ENCODE measurements at places on chromosomes 6 and 20.

DNA sequence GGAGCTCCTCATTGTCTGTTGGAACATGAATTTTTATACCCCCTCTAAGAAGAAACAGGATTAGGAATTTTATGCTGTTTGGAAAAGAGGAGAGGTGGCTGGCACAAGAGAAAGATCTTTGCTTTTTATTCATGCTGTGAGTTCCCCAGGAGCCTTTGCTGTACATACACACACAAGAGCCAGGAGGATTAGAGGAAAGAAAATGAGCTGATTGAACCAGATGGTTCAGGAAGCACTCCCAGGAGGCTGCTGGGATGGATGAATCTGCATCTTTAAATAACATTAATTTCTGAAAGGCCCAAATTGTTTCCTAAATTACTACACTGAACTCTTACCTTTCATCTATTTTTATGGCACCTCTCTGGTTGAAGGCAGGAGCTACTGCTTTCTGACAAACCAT is 20.1 kb upstream of the TCP11 start:
- no peak for DNase-seq

GRCh38 chr6:157066781-157067491 is 256.4 kb downstream of the TMEM242 start:
- DNase-seq, result no peak

DNA sequence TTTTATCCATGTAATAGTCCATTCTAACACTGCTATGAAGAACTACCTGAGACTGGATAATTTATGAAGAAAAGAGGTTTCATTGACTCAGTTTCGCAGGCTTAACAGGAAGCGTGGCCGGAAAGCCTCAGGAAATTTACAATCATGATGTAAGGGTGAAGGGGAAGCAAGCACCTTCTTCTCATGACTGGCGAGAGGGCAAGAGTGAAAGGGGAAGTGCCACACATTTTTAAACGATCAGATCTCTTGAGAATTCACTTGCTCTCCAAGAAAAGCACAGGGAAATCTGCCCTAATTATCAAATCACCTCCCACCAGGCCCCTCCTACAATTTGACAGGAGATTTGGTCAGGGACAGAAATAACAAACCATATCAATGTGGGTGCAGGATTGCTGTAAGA is 859.7 kb downstream of the EPHA7 start:
- no peak for DNase-seq

DNA sequence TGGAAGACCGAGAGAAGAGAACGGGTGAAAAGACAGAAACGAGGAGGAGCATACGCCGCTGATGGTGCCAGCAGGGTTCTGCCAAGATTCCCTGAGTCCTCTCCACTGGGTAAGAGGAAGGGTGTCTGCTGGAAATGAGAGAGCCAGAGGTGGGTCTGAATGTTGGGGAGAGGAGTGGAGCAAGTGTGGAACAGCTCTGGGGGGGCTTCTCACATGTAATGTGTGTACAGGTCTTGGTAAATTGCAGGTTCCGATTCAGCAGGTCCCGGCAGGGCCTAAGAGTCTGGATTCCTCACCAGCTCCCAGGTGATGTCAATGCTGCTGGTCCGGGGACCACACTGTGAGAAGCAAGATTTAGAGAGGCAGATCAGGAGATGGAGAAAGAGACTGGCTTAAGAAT is 1.5 kb upstream of the EBF4 start:
- no peak for DNase-seq

- DNase-seq, result no peak
These were observed 53.5 kb upstream of the PTPN1 start for GRCh38 chr20:50456452-50457324.

GRCh38 chr6:100920028-100920605 is 39.0 kb upstream of the ASCC3 start:
- DNase-seq, result no peak

DNA sequence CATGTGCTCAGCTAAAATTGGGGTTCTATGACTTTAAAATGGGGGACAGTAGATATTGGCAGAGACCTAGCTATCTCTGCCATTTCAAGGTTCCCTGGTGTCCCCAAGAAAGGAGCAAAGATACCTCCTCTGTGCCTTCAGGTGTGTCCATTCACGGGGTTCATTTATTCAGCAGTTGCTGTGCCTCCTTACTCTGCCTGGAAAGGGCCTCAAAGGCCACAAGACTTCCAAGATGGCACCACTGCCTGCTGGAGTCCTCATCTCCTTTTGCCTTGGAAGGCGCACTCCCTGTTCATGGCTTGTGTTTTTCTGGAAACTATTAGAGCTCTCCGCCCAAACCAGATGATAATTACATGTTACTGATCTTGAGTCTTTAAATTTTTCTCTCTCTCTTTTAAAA is 3.9 kb upstream of the ZBP1 start:
- no peak for DNase-seq

DNA sequence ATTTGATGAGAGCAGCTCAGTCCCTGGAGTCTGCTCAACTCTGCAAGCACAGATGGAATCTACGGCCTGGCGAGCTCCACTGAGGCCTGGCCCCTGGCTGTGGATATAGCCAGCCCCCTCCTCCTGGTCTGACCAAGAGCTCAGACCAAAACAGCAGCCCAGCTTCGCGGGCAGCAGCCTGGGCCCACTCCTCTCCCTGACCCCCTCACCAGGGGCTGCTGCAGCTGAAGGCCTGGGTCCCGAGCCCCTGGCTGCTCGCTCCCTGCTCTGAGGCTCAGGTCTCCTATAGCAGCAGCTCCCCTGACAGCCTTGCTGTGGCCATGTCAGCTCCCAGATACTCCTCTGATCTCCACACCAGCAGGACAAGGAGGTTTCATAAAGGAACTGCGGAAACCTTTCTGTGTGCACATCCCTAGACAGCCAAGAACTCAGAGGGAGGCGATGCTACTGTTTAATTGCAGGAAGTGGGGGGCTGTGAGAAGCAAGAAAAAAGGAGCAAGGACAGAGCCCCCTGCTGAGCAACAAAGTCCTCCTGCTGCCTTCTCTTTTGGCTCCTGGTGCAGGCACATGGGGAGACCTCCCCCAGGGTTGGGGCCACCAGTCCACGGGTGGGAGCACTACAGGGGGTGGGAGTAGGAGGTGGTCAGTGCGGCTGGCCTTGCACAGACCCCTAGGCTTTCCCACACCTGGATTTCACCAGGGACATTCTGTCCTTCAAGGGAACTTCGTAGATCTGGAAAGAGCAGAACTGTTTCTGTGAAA is 38.7 kb upstream of the CST5 start:
- no peak for DNase-seq

GRCh38 chr6:81820980-81821379 is 68.5 kb upstream of the TENT5A start:
- DNase-seq, result no peak

DNA sequence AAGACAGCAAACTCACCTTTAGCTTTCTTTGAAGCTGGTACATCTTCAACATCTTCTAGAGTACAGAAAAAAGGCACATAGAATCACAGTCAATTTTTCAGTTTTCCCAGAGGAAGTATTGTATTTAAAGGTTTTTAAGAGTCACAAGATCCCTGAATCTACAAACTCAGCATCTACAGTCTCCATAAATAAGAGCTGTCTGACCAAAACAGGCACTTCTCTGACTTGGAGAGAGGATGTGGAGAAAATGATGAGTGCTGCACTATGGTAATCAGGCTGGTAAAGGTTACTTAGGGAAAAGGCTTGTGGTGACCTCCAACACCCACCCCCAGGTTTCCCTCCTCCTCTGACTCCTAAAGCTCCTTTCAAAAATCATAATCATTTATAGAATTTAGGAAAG is 228.0 kb downstream of the CLVS2 start:
- DNase-seq, result no peak

DNA sequence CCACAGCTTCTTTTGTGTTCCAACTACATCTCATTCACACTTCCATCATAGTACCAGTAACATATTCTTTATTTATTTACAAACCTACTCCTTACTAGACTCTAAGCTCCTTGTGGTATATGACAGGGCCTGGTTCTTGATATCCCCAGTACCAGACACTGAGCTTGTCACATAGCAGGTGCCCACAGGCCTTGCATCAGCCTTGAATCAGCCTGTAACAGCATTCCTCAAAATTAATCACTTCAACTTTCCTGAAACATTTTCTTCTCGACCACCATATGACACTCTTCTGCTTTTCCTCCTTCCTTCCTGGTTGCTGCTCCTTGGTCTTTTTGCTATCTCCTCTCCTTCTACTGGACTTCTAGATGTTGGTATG is 24.7 kb upstream of the SRPK1 start:
- no peak for DNase-seq

DNA sequence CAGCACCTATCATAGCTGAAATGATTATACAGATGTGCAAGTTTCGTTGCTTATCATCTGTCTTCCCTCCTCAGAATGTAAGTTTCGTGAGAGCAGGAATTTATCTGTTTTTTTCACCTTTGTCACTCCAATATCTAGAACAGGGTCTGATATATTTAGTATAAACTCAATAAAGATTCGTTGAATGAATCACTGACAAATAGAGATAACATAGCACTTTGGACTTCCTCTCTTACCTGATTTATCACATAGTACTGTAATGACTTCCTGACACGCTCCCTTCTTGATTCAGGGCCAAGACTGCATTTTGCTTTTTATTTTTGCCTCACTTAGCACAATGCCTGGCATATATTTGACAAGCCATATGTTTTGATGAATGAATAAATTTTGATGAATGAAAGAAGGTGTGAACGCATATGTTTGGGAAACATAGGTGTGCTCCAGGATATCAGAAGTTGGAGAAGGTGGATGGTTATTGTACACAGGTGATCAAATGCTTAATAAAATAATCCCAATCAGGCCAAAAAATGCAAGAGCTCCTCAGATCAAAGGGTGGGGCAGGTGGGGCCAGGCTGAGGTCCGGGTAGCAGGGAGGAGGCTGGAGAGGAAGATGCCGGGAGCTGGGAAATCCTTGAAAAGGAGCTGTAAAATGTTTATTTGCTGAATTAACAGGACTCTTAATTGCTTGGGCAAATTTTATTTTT is 33.0 kb downstream of the PIM1 start:
- no peak for DNase-seq

GRCh38 chr20:17613328-17614175 is 43.7 kb downstream of the DSTN start:
- no peak for DNase-seq

- no peak for DNase-seq
These were observed 11.9 kb upstream of the NSFL1C start for GRCh38 chr20:1478566-1478965.

DNA sequence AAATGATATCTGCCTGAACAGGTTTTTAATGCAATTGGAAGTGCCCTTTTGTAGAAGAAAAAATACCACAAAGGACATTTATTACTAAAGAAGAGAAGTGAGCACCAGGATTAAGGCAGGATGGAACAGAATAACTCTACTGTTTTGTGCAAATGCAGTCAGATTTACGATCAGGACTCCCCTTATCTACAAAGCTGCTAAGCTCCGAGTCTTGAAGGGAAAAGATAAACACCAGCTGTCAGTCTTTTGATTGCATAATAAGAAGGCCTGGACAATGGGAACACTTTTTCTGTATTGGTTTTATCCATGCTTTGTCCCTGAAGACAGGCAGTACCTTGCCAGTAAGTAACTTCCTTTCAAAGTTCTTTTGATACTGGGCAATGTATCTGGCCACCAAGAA is 797.9 kb upstream of the SLC35B3 start:
- DNase-seq, result no peak

DNA sequence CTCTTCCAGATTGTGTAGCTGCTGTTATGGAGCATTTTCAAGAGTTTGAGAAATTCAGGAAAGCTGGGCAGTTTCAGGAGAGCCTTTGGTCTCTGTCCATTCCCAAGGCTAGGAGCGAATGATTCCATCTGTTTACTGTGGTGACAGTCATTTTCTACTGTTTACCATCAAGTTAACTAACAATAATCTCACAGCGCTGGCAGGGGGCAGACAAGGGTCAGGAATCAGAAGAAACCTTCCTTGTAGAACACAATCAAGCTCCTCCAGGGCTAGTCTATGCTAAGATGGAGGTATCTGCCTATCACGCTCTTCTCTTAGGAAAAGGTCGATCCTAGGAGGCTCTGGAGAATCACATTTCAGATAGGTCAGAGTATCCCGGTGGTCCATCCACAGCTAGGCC is 293.9 kb downstream of the KIF16B start:
- DNase-seq, result no peak

DNA sequence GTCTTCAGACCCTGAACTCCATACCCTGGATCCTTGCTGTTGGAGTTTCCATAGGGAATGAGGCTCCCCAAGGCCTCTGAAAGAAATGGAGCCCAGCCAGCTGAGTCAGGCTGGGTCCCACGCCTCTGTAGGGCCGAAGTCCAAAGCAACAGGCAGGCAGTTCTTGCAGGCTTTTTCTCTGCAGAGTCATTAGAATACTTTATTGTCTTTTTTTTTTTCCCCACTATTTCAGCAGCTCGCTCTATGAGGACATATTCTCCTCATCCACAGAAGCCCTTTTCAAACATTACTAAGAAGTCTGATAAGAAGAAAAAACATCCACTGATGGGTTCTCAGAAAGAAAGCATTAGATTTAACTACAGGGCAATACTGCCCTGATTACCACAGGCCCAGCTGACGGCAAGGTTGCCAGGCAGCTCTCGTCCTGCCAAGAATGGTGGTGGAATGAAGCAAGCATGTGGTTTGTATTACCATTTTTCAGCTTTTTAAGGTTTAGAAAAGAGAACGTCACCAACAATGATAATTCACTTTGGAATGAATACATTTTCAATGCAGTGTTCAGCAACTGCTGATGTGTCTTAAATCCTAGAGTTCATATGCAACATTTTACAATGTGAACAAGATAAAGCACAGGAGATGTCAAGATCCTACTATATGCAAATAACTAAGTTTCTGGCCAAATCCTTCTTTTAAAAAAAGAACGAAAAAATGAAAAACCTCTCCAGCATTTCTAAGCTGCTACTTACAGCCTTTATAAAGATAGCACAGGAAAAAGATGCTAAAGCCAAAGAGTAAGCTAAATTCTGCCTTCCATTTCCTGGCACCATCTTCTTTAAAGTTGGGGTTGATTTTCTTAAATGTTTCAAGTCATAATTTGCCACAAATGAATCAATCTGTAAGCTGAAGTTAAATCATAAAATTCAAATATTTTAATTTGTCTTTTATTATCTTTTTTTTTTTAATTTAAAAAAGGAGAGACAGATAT is 223.6 kb upstream of the CITED2 start:
- DNase-seq, result no peak

DNA sequence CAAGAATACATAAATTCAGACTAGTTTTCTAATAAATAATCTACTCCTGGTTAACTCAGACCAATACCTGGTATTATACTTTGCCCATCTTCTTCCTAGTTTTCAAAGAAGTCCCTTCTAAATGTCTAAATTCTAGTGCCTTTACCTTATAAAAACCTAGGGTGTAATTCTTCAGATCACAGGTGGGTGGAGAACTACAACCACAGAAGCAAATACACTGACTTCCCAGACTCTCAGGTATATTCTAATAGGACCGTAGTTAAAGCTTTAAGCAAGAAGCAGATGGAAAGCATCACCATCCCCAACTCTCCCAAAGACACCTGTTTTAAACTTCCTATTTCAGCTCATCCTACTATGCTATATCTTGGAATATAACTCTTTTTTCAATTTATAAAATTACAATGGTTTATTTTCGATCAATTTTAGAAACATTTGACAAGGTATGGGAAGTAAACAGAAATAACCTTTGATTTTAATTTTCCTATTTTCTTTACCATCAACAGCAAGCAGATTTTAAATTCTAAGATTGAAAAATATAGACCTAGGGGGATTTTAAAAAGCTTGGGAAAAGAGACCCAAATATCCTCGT is 15.8 kb downstream of the MAN1A1 start:
- no peak for DNase-seq
